ENCODE measurements at places on chromosomes 13 and 19.

DNA sequence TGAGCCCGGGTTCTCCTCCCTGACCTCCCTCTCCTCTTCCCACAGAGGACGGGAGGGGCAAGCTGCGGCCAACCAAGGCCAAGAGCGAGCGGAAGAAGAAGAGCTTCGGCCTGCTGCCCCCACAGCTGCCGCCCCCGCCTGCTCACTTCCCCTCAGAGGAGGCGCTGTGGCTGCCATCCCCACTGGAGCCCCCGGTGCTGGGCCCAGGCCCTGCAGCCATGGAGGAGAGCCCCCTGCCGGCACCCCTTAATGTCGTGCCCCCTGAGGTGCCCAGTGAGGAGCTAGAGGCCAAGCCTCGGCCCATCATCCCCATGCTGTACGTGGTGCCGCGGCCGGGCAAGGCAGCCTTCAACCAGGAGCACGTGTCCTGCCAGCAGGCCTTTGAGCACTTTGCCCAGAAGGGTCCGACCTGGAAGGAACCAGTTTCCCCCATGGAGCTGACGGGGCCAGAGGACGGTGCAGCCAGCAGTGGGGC, 162.2 kb downstream of the KDM4B start:
- no peak for DNase-seq

- DNase-seq, result no peak
Observed at GRCh38 chr13:23347601-23348000, 85.9 kb downstream of the SACS start.

DNA sequence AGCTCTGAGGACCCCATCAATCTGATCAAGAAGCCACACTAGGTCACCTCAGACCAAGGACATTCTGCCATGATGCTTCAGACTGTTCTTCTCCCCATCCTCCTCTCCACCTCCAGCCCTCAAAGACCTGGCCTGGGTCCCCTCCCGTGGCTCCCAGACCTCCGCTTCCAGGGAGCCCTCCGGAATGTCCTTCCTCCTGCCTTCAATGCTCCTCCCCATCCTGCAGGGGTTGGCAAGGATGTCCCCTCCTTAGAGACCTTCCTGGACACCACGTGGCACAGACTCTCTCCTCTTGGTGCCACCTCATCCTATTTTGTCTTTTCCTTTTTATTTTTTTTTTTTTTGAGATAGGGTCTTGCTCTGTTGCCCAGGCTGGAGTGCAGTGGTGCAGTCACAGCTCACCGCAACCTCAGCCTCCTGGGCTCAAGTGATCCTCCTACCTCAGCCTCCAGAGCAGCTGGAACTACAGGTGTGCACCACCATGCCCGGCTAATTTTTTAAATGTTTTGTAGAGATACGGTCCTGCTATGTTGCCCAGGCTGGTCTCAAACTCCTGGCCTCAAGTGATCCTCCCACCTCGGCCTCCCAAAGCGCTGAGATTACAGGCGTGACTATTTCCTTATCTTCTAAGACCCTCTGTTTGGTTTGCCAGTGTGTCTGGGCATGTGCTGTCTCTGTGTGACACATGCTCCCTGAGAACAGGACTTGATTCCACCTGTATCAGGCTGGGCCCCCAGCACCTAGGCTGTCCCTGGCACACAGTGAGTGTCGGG, 84.9 kb downstream of the GNG7 start:
- DNase-seq, result no peak

DNA sequence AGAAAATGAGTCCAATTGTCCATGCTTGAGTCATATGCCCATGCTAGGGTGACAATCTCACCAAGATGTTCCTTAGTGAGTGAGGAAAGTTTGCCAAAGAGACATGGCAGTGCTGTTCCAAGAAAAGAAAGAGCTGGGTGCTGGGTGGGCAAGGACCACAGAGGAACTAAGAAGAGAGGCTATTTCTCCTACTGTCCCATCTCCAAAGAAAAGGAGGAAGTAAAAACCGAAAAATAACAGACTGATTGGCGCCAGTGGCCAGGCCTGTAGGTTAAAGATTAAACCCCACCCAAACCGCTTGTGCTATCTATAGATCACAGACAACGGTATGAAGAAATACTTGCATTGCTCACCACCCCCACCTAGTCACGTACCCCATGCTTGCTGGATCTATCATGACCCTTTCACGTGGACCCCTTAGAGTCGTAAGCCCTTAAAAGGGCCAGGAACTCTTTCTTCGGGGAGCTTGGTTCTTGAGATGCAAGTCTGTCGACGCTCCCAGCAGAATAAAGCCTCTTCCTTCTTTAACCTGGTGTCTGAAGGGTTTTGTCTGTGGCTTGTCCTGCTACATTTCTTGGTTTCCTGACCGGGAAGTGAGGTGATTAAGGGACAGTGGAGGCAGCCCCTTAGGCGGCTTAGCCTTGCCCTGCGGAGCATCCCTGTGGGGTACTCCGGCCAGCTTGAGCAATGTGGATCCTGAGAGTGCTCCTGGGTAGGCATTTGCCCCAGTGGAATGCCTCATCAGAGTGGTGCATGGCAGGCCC, 606.5 kb downstream of the UQCRFS1 start:
- DNase-seq, result no peak

GRCh38 chr13:66077132-66077689, 1152.9 kb downstream of the PCDH9 start:
- no peak for DNase-seq
